NCI-H1105 (cell line): ENCODE measurements at places on chromosomes 12 and 14.

GRCh38 chr12:118429688-118430383 lies 53.5 kb downstream of the SUDS3 start:
- DNase-seq: peak; percentile 82

DNA sequence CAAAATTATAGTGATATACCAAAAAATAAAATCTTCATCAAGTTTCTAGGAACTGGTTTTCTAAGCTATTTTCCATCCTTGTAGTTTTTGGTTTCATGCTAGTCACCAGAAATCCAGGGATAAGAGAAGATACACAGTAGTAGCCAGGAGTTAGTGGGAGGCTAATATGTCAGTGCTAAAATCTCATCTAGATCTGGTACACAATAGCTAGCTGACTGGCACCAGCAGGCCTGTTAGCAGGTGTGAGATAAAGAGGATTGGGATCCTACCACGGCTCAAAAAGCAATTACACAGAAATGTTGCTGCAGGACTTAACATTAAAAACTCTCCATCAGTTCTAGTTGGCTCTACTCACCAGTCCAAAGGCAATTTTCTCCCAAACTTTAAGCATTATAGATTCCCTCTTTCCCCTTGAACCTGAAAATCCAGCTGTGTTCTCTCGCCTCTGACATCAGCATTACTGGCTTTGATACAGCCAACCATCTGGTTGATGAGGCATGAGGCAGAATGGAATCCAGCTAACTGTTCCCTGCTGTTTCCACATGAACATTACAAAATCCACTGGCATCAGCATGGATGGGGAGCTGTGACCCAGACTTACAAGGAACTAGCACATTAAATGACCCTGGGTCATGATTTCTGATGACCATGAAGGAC lies 41.8 kb upstream of the CCDC196 start:
- no peak for DNase-seq

GRCh38 chr12:94831081-94831751 lies 172.3 kb downstream of the NDUFA12 start:
- DNase-seq: no peak

DNA sequence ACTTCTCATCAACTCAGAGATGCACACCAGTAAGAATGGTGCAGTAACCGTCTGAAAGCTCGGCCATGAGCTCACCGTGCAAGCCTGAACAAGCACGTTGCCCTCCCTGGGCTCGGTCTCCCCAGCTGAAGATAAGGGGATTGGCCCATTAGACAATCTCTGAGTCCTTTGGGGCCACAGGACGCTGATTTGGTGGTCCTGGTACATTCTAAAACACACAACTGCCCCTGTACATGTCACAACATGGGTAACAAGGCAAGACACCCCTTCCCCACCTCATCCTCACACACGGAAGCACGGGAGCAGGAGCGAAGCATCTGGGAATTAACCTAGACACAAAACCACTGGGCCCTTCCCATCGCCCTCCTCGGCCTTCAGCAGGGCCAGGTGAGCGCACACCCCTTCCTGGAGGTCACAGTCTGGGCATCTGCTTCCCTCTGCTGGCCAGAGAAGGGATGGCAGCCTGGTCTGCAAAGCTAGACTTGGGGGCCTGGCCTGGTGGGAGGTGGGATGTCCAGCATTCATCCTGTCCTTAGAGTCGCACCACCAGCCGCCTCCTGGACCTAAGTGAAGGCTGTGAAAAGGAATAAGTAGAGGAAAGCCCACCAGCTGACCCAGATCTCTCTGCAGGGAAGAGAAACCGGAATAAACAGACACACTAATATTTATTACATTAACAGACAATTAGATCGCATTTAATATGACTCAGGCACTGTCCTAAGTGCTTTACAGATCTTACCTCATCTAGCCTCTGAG lies 18.9 kb upstream of the SMUG1 start:
- peak; percentile 59 for DNase-seq

DNA sequence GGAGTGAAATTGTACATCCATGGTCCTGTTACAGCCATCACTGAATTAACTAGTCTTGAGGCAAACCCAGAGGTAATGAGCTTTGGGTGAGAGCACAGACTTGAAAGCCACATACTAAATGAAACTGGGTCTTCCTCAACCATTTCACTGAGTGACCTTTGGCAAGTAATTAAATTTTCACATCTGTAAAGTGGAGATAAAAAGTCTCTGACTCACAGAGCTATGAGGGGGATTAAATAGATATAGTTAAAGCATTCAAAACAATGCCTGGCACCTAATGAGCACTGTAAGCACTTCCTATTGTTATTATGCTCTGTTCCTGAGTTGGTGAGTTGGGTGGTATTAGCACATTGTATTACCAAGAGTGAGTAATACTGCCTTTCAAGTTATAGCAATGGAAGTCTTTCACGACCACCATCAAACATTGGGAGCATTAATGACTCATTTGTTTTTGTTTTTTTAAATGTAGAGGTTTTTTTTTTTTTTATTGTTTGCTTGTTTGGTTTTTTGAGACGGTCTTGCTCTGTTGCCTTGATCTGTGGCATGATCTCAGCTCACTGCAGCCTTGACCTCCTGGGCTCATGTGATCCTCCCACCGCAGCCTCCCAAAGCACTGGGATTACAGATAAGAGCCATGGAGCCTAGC lies 12.5 kb upstream of the STRN3 start:
- DNase-seq: no peak
